ENCODE measurements at places on chromosomes 7 and 10. TPM values are rescaled to one million over a fixed set of nuclear protein-coding genes. Genes with fewer than 3 reads are reported as not detected.

DNA sequence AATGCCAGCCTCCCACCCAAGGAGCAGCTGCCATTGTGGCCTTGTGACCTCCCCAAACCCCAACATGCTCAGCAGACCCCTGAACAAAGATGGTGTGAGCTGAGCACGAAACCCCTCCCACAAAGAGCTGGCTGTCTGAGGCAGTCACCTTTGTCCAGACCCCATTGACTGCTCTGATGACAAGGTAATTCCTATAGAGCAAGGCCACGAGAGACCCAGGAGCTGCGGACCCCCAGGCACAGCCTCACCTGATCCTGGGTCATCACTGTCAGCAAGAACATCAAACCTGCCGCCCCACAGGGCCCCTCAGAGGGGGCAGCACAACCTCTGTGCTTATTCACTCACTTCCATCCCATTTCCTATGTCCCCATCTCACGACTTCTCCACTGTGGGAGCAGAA lies 102.6 kb downstream of the CPXM2 start:
- no peak for DNase-seq

DNA sequence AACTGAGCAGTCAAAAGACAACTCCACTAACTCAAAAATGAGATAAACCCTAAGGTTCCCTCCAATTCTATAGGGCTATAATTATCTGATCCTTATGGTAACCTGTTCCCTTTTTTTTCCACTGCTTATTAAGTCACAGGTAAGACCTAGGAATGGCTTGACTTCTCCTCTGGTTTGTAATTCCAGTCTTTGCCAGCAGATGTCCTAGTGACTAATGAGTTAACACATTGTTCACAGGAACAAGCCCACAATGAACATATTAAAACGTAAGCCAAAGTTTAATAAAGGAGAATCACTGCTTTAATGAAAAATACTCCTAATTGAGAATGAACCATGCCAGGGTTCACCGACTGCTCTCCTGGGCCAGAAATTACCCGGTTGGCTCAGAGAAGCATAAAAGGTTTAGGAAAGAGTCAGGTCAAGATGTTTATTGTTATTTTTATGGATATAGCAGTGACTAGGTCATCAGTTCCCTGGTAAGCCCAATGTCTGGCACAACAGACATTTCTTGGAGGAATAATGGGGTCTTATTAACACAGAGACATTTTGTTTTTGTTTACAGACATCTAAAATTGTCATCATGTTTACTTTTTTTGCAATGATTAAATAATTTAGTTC lies 120.1 kb downstream of the ELAPOR2 start:
- DNase-seq = no peak

- no peak for DNase-seq
These were observed 220.2 kb downstream of the KCNMA1 start for GRCh38 chr10:77417359-77417758.

DNA sequence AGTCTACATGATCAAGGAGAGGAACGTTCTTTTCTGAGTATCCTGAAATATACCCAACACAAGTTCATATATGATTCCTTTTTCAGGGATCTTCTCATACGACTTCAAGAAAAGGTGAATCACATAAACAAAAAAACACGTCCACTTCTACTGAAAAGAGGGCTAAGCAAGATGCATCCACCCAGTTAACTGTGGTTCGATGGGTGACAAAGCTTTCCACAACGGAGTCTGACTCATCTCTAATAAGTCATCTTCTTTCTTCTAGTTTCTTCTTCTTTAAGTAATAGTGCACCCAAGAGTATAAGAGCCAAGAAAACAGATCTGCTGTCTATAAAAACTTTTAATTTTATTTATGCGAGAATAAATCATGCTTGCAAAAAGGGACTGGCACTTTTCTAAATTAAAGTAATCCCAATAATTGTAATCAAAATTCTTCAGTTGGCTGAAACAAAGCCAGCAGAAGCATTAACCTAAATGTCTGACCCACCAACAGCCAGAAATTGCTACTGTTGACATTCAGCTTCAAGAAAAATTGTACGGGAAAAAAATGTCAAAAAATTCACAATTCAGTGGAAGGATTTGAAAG lies 146.9 kb upstream of the ANK3 start:
- DNase-seq = no peak

DNA sequence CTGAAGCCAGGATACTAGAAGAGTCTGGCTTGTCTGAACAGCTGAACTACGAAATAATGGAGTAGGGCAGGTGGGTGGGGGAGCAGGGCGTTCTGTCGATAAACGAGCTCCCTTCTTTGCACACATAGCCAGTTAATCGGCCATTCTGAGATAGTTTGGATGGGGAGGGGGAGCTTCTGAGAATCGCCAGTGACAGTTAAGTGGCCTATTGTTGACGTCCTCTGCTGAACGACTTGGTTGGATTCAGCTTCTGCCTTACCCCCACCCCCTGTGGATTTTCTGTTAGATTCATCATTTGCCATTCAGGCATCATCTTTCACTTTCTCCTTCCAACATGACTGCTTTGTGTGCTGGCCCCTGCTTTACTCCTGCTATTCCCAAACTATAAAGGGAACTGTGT lies 520 bp downstream of the CPA5 start:
- DNase-seq = no peak

- peak; percentile 50 for DNase-seq
These were observed 4.4 kb downstream of the RNF216 start for GRCh38 chr7:5776894-5777660.

- DNase-seq = no peak
These were observed 161.2 kb downstream of the NRF1 start for GRCh38 chr7:129772646-129773280.

- DNase-seq = no peak
These were observed 621.2 kb downstream of the SDK1 start for GRCh38 chr7:3922175-3922635.

DNA sequence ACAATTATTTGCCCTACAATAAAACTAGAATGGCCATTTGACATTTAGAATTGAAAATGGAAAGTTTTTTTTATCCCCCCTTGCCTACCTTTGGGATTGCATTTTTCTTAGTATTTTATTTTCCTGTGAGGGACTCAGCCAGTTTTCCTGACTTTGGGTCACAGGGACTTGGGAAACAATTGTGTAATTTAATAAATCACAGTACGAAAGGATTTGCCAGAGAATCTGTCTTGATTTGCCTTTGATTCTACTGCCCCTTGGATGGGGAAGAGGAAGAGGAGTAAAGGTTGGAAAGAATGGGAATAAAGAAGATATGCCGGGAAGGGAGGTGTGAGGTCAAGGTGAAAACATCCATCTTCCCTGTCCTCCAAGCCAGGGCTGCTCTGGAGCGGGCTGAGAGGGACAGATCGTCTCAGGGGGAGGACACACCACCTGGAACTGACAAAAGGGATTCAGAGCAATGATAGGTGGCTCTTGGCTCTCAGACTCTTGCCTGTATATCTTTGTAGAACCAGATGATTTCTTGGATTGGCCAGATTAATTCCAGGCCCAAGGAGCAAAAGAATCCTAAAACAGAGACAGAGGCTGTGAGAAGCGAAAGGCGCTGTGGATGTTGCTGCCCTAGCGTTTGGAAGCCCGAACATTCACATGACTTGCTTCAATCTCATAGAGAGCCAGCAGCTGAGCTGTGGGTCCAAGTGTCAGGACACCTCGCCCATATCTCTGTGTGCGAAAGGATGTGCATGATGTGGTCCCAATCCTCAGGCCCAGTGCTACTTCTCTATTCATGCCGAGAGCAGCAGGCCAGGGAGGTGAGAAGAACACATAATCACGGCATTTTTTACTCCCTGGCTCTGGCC lies 50.3 kb upstream of the ZEB1 start:
- no peak for DNase-seq

GRCh38 chr7:44333911-44334733 lies 8.7 kb upstream of the CAMK2B start:
- DNase-seq = no peak

- no peak for DNase-seq
These were observed 146.7 kb downstream of the SEM1 start for GRCh38 chr7:96562966-96563365.

- DNase-seq = no peak
These were observed 105.6 kb upstream of the HABP2 start for GRCh38 chr10:113447278-113447677.

GRCh38 chr10:122199689-122200088 lies 71.4 kb upstream of the BTBD16 start:
- DNase-seq = no peak

DNA sequence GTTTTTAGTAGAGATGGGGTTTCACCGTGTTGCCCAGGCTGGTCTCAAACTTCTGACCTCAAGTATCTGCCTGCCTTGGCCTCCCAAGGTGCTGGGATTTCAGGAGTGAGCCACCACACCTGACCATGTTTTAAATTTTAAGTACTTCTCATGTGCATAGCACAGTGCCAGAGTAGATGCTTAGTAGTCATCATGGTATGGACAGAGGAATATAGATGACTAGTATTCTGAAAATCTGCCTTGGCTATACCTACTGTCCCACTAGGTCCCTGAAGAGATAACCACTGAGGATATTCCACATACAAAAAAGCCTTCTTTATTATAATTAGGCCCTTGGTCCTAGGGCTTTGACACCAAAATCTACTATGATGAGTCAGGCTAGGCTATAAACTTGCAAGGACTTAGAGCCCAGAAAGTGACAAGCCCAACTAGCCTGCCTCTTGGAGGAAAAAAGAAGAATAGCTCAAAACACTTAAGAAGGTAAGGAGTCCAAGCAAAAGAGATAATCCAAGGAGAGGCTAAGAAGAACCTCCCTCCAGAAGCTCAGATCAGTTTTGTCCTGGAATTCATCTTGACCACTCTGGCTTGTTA lies 34.0 kb downstream of the LUC7L2 start:
- no peak for DNase-seq

- DNase-seq = no peak
These were observed 213.7 kb upstream of the KMT2E start for GRCh38 chr7:104800307-104800706.

DNA sequence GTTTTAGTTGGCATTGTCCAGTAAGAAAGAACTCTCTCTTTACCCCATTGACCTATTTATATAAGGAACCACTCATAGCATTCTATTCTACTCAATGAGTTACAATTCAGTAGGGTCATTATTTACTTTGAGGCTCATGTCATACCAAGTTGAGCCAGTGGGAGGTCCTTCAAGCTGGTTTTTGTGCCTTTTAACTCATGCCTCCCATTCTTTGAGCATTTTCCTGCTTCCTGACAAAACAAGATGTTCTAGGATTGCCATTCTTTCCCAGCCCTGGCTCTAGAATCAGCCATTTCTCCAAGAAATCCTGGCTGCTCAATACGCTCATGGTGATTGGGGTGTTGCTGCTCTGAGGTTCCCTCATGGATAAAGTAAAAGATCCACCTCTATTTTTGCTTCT lies 250.1 kb downstream of the ABCA13 start:
- DNase-seq = no peak

- no peak for DNase-seq
These were observed 31.2 kb downstream of the UBTD1 start for GRCh38 chr10:97529685-97530465.

DNA sequence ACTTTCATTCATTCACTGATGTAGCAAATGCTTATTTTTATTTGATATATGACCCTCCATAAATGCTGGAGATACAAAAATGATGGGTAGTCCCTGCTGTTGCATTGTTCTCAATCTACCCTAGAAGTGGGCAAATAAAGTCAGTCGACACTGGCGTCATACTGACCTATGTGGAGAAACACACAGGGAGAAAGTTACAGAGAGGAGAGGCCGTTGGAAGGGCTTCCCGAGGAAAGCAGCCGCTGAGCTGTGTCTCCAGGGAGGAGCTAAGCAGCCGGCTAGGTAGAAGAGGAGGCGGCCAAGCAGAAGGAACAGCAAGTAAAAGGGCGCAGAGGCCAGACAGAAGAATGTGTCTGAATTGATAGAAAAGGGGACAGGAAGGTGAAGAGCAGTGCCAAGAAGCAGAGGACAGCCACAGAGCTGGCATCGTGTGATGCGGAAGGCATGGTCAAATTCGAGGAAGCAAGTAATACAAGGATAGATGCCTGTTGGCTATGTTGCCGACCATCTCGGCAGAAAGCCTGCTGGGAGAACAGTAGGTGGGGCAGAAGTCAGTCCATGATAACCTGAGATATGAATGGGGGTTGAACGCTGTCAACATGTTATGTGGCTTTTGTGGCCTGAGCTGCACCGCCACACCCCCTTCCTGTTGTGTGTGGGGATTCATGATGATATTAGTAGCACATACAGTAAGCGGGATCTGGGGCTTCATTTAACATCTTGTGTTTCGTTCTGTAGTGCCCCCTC lies 25.9 kb downstream of the ST8SIA6 start:
- no peak for DNase-seq

GRCh38 chr7:30184791-30185487 lies 50.2 kb downstream of the MTURN start:
- peak; percentile 75 for DNase-seq

DNA sequence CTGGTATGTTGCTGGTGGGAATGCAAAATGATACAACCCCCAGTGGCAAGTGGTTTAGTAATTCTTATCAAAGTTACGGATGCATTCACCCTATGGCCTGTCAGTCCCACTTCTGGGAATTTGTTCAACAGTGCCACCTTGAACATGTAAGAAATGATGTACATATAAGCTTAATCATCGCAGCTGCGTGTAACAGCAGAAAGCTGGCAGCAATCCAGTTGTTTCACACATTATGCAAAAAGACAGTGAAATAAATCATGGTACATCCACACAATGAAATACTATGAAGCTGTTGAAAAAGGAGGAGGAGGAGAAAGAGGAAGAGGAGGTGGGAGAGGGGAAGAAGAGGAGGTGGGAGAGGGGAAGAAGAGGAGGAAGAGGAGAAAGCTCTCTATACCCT lies 76.2 kb upstream of the MYL10 start:
- no peak for DNase-seq

- DNase-seq = no peak
These were observed 39.4 kb downstream of the GBX1 start for GRCh38 chr7:151128144-151128543.

DNA sequence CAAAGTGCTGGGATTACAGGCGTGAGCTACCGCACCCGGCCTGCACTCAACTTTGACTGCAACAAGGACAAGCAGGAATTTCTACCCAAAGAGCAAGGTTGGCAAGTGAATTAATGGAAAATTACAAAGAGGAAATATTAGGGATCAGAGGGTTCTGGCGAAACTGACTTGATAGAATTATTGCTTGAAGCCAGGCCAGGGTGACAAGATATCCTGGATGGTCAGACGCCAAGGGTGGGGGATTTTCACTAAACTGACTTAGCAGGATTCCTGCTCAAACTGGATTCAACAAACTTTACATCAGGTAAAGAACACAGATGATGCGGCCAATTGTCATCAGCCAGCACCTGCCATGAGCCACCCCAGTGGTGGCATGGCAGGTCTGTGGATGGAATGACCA lies 603.6 kb upstream of the MGMT start:
- no peak for DNase-seq

The FOXP2 gene
- total RNA-seq = 91.2 TPM

The INA gene
- 3.9 TPM for total RNA-seq

The RNLS gene
- 13.6 TPM for total RNA-seq

The TEX47 gene
- not detected for total RNA-seq

The MEOX2 gene
- total RNA-seq = 5.6 TPM

The WEE2 gene
- total RNA-seq = not detected

The CTAGE8 gene
- not detected for total RNA-seq

The MDFIC gene
- total RNA-seq = 33.0 TPM

The FZD8 gene
- 15.8 TPM for total RNA-seq

The SH2D4B gene
- not detected for total RNA-seq

The SH2B2 gene
- total RNA-seq = 1.1 TPM

The SHH gene
- not detected for total RNA-seq

All from sigmoid colon (tissue), 7 donors.